ENCODE measurements at places on chromosomes 13 and 19. TPM values are rescaled to one million over a fixed set of nuclear protein-coding genes. Genes with fewer than 3 reads are reported as not detected.

Gene SLC17A7
- 5.7 TPM for polyA plus RNA-seq

Gene ZNF283
- polyA plus RNA-seq, result 7.2 TPM

Gene WASF3
- 0.05 TPM for polyA plus RNA-seq

Gene PDE4C
- polyA plus RNA-seq, result 0.81 TPM

DNA sequence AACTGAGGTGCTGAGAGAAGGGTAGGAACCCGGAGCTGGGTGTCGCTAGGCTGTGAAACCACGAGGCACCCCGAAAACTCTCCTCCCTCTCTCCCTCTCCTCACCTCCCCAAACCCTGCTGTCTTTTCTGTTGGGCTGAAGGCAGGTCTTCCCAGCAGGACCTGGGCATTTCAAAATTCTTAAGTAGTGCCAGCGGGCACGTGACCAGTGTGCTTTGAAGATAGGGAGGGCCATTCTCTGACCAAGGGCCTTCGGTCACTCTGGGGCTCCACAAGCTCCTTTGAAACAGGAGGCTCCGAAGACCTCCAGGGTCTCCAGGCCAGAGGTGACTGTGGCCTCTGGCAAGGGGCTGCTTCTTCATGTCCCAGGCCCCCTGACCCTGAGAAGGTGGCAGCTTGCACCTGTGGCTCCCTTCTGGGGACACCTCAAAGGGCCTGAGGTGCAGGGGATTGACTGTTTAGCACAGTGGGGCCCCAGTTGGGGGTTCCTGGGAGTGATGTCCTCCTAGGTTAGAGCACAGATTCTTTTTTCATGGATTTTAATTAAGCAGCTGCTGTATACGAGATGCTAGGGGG is 48.3 kb downstream of the DNM2 start:
- DNase-seq, result no peak

DNA sequence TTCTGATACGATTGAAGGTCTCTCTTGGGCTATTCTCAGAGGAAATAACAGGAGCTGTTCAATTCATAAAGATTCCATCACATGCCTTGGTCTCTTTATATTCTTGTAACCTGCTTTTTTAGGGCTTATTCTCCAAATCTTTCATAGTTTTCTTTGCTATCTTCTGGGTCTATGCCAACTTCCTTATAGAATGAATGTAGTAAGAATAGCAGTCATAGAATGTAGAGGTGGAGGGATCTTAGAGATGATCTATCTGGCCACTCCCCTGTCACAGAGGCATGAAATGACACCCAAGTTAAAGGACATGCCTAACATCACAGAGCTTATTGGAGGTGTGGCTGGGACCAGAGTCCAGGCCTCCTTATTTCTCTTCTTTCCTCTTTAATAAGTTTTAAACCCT is 13.2 kb downstream of the LCP1 start:
- no peak for DNase-seq

DNA sequence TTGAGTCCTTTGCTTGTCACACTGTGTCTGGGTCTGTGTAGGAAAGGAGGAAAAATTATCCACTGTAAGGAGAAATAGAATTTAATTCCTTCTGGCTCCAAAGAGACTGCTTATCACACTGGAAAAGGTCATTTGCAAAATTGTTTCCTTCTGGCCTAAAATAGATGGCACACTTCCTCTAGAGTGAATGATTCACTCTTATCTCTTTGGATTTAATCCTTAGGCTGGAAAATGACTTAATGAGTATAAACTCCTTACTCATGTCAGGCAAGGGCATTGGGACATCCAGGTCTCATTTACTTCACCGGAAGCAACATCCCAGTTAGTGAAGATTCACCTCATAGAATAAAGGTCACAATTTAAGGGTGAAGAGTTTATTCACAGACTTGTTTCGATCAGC is 293.6 kb downstream of the OXGR1 start:
- DNase-seq, result no peak

All from K562 (cell line).